CD4-positive, alpha-beta T cell treated with Interleukin-2 at 100 ng/mL for 4 hours (primary cell): ENCODE measurements at places on chromosomes 1 and 21.

DNA sequence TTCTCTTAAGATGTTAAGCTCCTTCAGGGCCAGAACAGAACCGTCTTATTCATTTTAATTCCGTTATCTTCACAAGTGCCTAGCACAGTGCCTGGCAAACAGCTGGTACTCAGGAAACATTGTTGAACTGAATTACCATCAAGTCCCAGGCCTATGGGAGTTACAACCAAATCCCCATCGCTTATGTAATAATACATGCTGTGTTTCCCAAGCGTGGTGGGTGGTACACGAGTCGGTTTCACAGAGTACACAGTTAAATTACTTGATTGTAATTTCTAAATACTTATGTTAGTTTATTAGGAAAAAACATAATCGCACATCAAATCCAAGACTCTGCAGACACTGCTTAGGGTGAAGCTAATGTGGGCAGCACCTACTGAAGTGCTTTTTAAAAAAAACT, 1.0 kb downstream of the ANGEL2 start:
- DNase-seq: no peak

GRCh38 chr21:37087188-37087587, 14.1 kb downstream of the TTC3 start:
- DNase-seq: no peak

- DNase-seq: no peak
Observed at GRCh38 chr1:162697140-162697895, 65.1 kb downstream of the DDR2 start.

DNA sequence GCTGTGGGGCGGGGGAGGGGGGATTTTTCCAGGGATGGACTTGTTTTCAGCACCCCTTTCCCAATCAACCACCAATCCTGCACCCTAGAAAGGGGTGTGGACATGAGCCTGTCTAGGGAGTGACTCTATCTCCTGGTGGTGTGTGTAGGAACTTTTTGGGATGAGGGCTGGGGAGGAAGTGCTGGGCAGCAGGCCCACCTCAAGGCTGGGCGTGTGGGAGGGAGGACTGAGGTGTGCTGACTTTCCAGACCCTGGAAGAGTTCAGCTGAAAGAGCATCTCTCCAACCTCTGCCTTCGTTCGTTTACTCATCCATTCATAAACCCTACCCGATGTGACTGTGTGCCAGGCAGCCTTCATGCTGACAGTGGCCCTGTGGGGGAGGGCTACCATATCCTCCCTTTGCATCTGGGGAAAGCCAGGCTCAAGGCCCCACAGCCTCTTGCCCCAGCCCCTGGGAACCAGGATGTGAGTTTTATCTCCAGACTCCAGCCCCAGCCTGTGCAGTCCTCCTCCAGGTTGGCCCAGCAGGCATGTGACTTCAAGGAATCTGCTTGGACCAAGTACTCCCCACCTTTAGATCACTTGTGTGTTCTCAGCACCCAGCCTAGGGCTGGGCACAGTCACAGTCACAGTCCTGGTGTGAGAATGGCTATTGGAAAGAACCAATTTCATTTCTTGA, 6.7 kb downstream of the KNCN start:
- no peak for DNase-seq

DNA sequence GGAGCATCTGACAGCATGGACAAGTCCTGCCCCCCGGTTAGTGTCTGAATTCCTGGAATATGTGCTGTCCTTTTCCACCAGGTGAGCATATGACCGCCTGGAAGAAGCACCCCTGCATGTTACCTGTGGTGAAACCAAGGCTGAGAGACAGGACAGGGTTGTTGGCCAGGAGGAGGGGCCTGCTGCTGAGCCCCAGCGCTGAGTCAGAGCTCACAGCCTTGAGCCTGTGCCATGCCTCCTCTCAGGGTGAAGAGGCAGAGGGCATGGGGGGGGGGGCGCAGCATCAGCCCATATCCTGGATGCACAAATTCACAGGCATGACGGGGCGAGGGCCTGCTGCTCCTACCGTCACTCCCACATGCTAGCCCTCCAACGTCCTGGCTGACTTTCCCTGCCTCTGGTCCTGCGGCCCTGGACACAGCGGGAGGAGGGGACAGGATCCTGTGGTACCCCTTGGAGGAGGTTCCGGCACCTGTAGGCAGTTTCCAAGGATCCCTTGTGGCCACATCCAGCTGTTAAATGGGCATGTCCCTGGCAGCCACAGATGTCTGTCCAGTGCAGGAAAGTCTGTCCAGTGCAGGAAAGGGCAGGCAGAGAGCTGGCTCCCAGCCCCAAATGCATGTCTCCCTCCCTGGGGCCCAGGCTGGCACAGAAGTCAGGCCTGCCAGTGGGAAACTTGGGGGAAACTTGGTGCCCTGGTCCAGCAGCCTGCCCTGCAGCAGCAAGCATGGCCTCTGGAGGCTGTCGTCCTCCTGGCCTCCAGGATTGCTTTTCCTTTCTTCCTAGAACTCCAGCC, 23.9 kb downstream of the TTC34 start:
- no peak for DNase-seq

- no peak for DNase-seq
Observed at GRCh38 chr1:26064553-26064952, 2.9 kb downstream of the TRIM63 start.

GRCh38 chr1:226365831-226366231, 42.1 kb downstream of the PARP1 start:
- no peak for DNase-seq

- DNase-seq: no peak
Observed at GRCh38 chr21:18245464-18245967, 883 bp downstream of the CHODL start.

- DNase-seq: no peak
Observed at GRCh38 chr1:3192825-3193224, 123.8 kb downstream of the PRDM16 start.

DNA sequence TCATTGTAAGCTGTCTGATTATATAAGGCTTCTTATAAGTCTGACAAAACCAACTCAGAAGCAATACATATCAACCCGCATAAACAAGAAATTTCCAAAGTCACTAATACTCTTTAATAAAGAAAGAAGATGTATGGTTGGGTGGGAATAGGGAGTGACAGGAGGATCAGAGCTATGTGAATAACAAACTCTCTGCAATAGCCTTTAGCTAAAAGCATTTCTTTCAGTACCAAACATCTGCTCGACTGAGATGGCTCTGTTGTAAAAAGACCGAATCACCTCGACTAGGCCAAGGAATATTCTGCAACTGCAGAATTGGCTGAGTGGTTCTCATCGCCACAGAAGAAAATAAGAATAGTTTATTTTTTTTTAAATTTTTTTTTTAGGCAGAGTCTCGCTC, 39.3 kb upstream of the MUTYH start:
- DNase-seq: no peak

DNA sequence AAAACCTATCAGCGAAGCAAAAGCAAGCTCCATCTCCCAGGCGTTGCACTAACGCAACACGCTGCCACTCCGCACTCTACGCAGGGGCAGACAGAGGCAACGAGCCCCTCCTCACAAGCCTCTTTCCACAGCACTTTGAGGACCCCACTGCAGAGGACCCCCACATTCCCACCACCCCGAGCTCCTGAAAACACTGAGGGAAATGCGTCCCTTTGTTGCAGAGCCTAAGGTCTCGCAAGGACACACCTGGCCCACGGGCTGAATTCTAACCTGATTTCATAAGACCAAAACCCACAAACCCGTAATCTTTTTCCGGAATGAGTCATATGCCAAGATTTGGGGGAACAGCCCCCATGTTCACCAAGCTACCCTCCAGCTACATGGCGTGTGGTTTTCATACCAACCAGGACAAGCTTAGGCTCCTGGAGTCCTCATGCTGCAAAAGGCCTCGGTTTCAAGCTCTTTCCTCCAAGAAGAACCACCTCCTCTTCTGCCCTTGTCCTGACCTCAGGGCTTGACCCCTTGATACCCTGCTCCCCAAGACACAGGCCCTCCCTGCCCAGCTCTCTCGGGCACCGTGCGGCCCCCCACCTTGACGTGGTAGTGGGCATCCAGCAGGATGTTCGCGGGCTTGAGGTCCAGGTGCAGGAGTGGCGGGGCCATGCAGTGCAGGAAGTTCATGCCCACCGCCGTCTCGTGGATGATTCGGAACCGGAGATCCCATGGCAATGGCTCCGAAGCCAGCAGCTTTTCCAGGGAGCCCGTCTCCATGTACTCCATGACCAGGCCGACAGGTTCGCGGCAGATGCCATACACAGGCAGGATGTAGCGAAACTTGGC, 10.7 kb downstream of the RIPK4 start:
- no peak for DNase-seq

GRCh38 chr1:36533897-36534296, 51.2 kb upstream of the CSF3R start:
- DNase-seq: no peak

DNA sequence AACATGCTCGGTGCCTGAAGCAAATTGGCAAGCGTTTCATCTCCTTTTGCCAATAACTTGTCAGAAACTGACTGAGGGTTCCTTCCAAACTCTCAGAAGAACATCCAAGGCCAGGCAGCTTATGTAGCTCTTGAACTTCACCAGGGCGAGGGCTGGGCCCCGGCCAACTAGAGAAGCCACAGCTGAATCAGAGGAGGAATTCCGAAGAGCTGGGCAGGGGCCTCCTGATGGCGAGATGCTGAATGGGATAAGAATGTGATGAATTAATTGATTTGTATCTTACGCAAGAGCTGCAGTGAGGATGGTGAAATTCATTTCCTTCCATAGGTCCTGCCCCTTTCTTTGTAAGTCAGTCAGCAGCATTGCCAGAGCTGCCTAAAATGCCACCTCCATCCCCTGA, 345.8 kb downstream of the KIF26B start:
- no peak for DNase-seq

- DNase-seq: no peak
Observed at GRCh38 chr1:230563591-230563990, 78.7 kb upstream of the COG2 start.

- DNase-seq: no peak
Observed at GRCh38 chr21:36073181-36073580, 3.4 kb downstream of the CBR1 start.

GRCh38 chr1:243363832-243364231, 108.0 kb downstream of the SDCCAG8 start:
- no peak for DNase-seq

DNA sequence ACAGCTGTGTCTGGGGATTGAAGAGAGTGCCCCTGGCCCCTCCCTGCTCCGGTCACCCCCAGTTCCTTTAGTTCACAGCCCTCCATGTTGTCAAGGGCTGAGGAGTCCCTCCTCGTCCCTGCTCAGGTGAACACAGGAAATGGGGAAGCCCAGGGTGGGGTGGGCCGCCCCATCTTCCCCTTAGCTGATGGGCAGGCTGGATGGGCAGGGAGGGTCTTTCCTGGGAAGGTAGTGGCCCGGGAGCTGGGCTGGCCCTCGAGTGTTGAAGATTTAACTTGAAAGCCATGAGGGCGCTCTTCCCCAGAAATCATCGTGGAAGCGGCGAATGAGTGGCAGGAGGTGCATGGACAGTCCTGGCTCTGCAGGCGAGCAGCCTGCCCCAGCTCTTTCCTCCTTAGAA, 18.3 kb upstream of the NPHP4 start:
- no peak for DNase-seq

DNA sequence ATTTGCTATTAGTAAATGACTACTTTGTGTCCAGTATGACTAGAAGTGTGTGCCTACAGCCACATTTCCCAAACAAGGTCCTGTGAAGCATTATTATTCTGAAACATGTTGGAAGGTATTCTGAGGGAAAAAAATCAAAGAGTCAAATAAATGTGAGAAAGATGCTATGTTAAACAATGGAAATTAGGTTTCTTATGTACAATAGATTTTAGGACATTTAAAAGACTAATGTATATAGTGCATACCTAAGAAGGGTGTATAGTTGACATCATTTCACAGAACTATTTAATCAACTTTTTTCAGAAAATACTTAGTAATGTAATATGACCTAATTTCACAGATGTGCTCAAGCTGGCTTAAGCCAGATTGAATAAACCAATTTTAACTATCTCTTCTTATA, 582.5 kb downstream of the USP25 start:
- no peak for DNase-seq

- no peak for DNase-seq
Observed at GRCh38 chr1:196970182-196970581, 7.2 kb upstream of the CFHR5 start.

GRCh38 chr1:12485231-12486058, 132.6 kb downstream of the DHRS3 start:
- DNase-seq: no peak
